WTC11 (cell line): ENCODE measurements at places on chromosomes 7 and 10. TPM values are rescaled to one million over a fixed set of nuclear protein-coding genes. Genes with fewer than 3 reads are reported as not detected.

GRCh38 chr7:40470091-40470592 is 335.3 kb downstream of the SUGCT start:
- DNase-seq = no peak

GRCh38 chr7:43117095-43117494 is 4.6 kb downstream of the HECW1 start:
- DNase-seq = no peak

DNA sequence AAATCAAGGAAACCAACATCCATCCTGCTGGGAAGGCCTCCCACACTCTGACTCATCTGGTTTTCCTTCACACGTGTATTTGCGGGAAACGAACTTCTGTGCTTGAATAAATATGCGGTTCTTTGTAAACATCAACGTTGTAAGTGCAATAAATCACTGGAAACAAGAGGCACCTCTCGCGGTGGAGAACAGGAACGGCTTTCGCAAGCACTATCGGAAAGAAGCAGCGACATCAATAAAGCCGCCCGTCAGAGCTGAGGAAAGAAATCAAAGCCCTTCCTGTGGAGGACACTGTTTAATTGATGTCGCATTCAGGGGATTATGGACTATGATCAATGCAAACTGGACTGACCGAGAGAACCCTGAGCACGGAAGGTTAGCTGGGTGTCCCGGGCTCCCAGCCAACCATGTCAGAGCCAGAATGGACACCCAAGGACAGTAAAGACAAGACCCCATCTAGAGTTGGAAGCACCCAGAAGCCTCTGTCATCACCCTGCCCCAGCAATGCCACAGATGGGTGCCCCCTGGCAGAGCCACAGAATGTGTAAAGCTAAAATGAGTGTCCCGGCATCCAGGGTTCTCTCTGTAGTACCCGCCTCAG is 37.6 kb downstream of the OAT start:
- DNase-seq = no peak

DNA sequence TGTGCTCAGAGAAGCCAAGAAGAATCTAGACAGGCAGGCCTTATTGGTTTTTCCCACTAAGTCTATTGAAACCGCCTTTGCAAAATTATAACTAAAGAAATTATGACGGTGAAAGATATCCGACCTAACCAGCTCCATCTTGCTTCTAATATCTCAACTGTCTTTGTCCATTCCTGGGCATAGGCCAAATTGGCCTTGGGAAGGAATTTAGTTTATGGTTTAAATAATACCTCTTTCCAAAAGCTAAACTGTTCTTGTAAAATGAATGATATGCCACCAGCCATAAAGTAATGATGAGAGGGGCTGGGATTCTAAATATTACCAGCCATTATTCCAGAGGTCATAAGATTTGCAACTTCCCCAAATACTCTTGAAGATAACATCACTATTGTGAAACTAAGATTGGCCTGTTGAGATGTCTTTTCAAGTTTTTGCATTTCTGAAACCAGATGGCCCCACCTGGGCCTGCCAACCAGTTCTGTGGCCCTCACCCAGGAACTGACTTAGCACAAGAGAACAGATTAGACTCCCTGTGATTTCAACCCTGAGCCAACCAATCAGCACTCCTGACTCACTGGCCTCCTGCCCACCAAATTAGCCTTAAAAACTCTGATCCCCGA is 41.2 kb upstream of the SLC35G1 start:
- DNase-seq = no peak

DNA sequence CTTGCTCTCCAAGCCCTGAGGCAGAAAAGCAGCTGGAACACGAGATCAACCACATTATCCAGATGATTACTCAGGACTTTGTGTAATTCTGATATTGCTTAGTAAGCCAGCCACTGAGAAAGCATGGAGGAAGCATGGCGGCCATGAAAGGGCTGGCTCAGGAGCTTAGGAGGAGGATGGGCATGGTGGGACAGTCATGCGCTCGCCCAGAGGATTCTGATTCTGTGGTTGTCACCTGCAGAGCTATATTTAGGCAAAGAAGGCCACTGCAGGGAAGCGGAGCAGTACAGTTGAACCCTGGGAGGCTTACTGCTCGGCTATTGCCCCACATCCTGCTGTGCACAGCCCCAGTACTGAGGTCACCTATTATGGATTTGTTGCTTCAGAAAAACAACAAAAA is 128.8 kb upstream of the DNAJB12 start:
- no peak for DNase-seq

DNA sequence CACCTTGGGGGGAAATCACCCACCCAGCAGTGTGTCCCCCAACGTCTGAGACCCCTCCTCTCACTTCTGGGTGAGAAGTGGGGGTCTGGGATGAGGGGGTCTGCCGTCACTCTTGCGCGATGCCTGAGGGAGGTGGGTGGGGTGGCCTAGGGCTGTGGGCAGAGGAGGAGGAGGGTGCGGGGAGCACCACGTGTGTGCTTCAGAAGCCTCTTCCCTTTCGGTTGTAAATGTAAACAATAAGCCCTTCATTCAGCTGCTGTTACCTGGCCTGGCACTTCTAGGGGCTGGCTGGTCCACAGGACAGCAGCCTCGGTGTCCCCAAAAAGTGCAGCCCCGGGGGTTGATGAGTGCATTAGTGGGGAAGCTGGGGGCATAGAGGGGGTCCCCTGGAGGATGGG is 1.3 kb downstream of the CLIP2 start:
- no peak for DNase-seq

DNA sequence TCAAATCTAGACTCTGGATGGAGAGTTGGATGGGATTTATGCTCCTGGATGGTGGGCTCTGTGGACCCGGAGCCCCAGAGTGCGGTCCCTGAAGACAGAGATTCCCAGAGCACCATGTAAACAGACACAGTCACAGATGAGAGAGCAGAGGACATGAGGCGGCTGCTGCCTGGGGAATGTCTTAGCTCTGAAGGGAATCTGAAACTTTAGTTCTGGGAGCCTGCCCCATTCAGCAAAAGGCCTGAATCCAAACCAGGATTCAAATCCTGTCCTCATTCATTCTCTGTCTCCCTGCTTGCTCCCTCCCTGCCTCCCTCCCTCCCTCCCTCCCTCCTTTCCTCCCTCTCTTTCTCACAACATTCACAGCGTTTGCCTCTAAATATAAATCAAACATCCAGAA is 49.5 kb upstream of the CALD1 start:
- no peak for DNase-seq

- DNase-seq = no peak
These were observed 125.6 kb downstream of the CELF2 start for GRCh38 chr10:11143242-11143641.

- DNase-seq = no peak
These were observed 76.4 kb upstream of the BET1 start for GRCh38 chr7:94080551-94080950.

DNA sequence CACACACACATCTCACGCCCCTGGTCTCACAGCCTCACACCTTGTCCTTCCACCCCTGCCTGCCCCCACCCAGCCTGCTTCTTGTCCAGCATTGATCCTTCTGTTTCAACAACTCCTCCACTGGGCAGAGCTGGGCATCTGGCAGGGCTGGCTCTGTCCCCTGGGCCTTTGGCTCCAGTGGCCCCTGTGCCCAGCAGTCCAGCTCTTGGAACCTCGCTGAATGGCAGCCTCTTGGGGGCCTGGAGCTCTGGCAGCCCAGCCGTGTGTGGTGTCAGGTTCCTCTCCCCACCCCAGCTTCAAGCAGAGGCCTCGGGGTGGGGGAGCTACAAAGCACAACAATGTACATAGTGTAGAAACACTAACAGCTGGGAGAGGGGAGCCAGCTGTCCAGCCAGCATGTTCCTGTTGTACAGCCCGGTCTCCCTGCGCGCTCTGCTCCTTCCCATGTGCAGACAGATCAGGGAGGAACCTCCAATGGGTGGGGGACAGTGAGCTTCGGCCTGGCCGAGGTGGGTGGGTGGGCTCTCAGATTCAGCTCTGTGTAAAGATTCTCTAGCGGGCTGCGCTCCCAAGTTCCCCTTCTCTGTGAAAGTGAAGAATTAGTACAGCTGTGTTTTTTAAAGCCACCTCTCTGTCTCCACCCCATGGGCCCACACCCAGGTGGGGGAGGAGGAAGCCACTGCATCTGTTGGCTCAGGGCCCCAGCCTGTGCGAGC is 19.4 kb downstream of the ZMIZ2 start:
- DNase-seq = no peak

- no peak for DNase-seq
These were observed 110.6 kb downstream of the ITGB8 start for GRCh38 chr7:20441346-20441745.

- no peak for DNase-seq
These were observed 45.2 kb downstream of the MTERF1 start for GRCh38 chr7:91835091-91835825.

- DNase-seq = no peak
These were observed 44.8 kb upstream of the GRID1 start for GRCh38 chr10:86411281-86411841.

- DNase-seq = no peak
These were observed 7.9 kb downstream of the RET start for GRCh38 chr10:43084812-43085211.

- no peak for DNase-seq
These were observed 12.7 kb downstream of the MRC1 start for GRCh38 chr10:17821893-17822292.

DNA sequence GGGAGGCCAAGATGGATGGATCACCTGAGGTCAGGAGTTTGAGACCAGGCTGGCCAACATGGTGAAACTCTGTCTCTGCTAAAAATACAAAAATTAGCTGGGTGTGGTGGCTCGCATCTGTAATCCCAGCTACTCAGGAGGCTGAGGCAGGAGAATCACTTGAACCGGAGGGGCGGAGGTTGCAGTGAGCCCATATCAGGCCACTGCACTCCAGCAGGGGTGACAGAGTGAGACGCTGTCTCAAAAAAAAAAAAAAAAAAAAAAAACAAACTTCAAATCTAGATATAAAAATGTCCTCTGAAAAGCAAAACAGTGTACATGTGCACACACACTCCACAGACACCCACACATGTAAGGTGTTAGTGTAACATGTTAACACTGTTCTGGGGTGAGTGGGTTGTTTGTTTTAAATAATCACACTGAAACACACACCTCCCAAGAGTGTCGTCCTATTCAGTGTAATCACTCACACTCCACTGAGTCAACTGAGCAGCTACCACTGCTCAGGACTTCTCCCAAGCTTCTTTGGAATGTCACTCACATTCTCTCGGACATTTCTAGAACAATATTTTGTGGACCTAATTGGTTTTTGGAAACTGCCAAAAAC is 12.8 kb upstream of the RGS10 start:
- DNase-seq = no peak

DNA sequence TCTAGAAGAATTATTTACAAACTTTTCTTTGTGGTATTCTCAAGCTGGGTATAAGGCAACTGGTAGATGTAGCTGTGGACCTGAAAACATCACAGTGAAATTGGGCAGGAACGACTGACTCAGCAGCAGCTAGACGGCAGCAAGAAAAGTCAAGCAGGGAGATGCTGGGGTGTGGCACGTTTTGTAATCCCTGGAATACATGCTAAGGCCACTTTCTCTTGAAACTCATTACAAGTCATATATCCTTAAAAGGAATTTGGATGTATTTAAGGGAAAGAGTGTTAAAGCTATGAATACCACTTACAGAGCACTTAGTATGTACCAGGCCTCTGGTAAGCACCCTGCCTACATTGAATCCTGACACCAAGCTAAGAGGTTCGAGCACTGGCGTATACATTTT is 17.4 kb downstream of the BEND7 start:
- no peak for DNase-seq

- DNase-seq = no peak
These were observed 105.8 kb downstream of the ELMO1 start for GRCh38 chr7:37342688-37343471.

DNA sequence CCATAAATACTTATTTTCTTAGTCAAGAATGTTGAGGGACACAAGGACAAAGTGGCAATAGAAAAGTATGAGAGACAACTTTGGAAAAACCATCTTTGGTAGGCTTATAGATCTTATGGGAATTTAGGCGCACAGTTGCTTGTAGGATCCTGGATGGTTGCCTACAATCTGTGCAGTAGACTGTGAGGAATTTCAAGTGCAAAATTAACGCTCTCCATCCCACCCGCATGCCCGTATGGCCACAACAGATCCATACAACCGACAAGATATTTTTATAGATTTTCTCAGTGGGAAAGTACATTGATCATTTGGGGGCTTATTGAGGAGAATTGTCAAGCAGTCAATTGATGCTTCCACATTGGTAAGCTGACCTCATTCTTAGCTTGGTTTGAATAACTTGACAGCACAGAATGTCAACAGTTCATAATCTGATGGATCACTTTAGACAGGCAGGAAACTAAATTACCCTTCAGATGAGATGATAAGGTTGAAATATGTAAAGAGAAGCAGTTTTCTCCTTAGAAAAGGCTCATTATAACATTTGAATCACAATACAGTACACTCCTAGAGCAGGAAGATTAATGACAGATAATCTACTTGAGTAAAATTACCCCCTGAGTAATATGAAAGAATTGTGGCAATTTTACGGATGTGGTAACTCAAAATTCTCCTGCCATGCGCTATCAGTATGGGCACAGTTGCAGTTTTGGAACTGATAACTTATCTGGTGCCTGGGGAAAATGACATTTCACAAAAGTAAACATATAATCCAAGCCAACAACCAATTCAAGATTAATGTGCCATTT is 479.7 kb downstream of the KIF20B start:
- DNase-seq = no peak

DNA sequence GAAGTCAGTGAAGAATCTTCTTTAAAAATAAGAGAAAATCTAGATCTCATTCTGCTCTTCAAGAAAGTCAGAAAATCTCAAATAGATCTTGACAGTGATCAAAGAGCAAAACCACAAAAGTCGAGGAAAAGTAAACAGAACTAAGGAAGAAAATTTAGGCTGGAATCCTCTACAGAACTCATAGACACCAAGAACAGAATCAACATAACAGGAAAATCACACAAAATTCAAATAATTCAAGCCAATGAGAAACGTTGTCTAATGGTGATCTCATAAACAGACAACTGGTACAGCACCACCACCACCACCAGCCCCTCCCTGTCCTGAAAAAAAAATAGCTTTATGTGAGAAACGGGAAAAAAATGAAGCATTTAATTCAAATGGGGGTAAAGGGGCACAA is 6.9 kb downstream of the ITGB1 start:
- no peak for DNase-seq

The HOXA2 gene
- total RNA-seq = not detected in 3 replicates

The HOXA1 gene
- total RNA-seq = not detected in 3 replicates

The CALML3 gene
- total RNA-seq = not detected in 3 replicates

The AGAP3 gene
- total RNA-seq = 107 to 163 TPM (median 113 TPM) in 3 replicates

The ARL5B gene
- total RNA-seq = 37.6 to 44.1 TPM (median 39.4 TPM) in 3 replicates

The ANKRD2 gene
- not detected in 3 replicates for total RNA-seq

The ENTPD1 gene
- total RNA-seq = 1.9 to 2.8 TPM (median 2.3 TPM) in 3 replicates

The YKT6 gene
- 82.2 to 102 TPM (median 83.7 TPM) in 3 replicates for total RNA-seq

The COL13A1 gene
- total RNA-seq = 3.5 to 7.1 TPM (median 4.2 TPM) in 3 replicates

The HACD1 gene
- total RNA-seq = 18.6 to 23.2 TPM (median 21.2 TPM) in 3 replicates

The AQP1 gene
- 0.81 to 1.4 TPM (median 1.1 TPM) in 3 replicates for total RNA-seq

The ASAH2B gene
- 5.7 to 8.6 TPM (median 7.8 TPM) in 3 replicates for total RNA-seq
